ENCODE measurements at places on chromosomes 16 and 17.

GRCh38 chr16:27706156-27706865, 156.4 kb downstream of the KATNIP start:
- no peak for DNase-seq

GRCh38 chr16:9072806-9073341, 18.6 kb upstream of the HAPSTR1 start:
- DNase-seq, result no peak

DNA sequence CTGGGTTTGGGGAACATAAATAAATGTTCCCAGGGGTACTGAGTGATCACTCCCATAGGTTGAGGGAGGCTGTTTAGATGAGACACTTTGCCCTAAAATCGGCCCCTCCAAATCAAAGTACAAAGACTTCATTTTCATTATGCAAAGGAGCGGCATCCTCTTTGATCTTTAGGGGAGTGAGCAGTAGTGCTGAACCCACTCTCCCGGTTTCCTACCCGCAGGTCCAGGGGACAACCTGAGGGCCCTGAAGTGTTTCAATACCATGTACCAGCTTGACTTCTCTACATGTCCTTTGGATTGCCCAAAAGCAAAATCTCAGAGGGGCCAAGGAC, 3.6 kb downstream of the HOXB6 start:
- no peak for DNase-seq

- DNase-seq, result no peak
Observed at GRCh38 chr16:19843371-19843770, 41.3 kb downstream of the GPRC5B start.

DNA sequence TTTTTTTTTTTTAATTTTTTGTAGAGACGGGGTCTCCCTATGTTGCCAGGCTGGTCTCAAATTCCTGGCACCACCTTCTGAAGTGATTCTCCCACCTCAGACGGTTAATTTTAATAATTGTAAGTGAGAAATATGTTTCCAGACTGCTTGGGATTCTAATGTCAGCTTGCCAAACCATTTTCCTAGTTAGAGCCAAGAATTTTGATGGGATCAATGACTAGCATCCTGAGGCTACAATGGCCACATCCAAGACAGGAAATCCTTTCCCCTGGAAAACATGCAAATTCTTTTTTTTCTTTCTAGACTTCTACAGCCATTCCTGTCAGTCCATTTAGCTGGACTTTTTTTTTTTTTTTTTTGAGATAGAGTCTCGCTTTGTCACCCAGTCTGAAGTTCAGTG, 32.6 kb downstream of the IGF2BP1 start:
- DNase-seq, result no peak

DNA sequence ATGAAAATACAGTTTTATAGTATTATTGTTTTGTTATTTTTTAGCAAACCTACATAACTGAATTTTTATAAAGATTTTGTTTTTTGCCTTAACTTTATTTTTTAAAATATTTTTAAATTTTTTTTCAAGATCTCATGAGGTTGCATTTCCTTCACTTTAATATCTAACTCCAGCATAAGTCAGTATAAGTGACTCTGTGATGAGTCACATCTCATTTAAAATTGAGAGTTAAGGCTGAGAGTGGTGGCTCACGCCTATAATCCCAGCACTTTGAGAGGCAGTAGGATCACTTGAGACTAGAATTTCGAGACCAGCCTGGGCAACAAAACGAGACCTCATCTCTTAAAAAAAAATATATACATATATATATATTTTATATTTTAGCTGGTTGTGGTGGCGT, 44.0 kb downstream of the NLK start:
- no peak for DNase-seq

DNA sequence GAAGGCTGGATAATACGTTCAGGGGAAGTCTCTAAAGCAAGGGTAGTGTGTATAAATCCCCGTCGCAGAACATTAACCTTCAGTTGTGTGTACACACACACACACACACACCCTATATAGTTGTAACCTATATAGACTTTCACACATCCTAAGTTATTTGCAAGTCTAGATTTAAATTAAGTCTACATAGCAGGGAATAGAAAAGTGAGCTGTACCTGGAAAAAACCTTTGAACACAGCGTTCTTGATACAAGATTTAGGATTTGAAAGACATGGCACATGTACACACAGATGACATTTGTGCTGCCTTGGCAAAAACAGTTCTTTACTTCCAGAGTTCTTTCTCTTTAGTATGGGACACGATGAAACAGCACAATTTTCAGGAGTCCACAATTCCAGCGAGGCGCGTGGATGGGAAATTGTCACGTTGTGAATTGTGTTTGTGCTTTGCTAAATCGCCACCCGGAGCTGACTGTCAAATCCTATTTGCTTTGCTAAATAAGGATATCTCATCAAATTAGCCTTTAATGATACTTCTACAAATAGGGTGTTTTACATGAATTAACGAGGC, 233.9 kb downstream of the MRTFB start:
- no peak for DNase-seq

DNA sequence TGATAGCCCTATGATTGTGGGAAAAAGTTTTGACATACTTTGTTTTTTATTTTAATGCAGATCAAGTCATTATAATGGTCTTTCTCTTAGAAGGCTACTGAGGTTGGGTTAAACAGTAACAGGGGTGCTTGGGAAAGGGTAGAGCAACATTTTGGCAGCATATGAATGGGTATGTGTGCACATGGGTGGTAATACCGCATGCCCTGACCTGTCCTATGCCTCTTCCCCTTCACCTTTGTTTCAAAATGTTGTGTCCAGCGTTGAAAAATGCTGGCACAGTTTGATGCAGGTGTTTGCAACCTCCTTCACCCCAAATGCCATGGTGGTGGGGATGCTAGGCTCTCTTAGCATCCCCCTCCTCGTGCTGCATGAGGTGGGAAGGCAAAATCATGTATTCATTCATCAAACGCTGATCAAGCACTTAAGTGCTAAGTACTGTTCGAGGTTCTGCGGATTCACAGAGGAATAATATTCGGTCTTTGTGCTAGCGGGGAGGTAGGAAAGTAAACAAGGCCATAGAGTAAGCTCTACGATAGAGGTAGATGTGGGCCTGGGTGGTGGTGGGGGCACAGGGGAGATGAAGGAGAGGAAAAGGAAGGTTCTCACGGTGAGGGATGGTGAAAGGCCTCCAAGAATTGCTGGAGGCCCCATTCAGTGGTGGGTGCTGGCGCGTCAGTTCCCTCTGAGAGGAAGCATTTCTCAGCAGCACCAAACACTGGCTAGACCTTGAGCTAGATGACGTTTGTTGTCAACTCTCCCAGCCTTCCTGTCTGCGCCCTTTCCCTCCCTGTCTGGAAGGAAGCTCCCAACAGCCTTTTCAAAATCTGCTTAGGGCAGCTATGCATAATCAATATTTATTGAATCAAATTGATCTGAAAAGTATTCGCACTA, 13.3 kb upstream of the MARCHF10 start:
- DNase-seq, result no peak

- no peak for DNase-seq
Observed at GRCh38 chr16:31713945-31714902, 159.4 kb upstream of the ZNF267 start.

DNA sequence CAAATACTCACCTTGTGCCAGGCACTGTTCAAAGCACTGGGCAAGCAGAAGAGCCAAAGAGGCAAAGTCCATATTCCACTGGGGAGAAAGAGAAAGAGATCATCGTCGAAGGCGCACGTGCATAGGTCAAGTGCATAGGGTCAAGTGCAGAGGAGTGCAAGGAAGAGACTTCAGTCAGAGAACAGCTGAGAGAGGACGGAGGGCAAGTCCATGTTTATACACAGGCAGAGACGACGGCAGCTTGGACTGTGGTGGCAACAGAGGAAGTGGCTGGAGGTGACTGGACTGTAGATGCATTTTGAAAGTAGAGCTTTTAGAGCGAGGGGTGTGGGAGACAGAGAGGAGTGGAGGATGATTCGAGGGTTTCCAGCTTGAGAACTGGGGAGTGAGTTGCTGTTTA, 74.7 kb upstream of the SDK2 start:
- no peak for DNase-seq

- no peak for DNase-seq
Observed at GRCh38 chr16:3889059-3889458, 8.5 kb upstream of the CREBBP start.
